ENCODE measurements at places on chromosomes 5 and 9.

DNA sequence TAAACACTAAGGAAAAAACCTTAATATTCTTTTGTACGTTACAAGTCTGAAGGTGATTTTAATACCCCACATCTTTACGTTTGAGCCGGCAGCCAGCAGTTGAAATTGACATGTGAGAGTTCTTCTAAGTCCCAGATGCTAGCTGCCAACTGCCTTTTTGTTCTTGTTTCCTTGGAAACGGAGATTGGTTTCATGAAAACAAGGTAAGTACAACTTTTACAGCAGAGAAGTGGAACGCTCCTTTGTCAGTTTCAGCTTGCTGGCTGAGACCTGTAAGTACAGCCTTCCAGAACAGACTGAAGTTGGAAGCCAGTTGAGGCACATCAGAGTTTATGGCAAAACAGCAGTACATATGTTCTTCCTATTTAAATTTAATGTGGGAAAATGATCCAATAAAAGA, 1018.4 kb upstream of the ARRDC3 start:
- DNase-seq: no peak

DNA sequence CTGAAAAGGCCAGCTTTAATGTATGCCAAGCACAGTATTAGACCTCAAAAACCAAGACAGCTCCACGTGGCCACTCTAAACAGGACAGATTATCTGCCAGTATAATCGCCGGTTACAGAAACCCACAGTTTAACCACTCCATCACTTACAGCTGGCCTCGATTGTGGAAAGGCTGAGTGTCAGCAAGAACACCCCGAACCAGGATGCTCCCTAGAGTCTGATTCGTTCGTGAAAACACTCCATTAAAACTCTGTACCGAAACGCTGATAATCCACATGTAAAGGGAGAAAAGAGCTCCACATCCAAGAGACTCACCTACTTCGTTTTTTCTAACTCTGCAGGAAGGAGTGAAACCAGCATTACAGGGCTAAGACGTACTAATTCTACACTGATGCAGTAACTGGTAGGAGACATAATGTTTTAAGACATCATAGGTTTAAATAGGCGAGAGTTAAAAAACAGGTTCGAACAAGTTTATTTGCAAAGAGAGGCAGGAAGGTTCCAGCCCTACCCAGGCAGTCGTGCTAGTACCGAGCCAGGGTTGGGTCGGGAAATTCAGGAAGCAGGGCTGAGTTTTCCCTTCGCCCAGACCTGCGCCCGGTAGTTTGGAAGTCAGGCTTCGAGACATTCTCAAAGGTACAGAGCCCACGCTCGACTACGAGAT, 949 bp downstream of the SERINC5 start:
- DNase-seq: no peak

DNA sequence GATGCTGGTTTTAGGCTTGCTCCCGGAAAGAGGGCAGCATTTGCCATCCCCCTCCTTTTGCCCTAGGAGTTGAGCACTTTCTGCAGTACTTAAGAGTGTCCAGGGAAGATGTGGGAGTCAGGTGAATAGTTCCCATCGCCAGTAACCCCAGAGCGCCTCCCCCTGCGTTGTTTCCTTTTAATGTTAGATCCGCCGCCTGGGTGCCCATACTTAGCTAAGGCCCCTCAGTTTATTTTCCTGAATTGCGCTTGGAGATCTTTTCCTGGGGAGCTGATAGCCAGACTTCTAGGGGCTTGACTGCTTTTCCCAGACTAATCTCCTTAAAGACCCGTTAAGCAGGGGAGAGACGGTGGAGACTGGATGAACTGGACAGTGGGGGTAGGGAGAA, 377 bp upstream of the PCDHAC2 start:
- DNase-seq: no peak

DNA sequence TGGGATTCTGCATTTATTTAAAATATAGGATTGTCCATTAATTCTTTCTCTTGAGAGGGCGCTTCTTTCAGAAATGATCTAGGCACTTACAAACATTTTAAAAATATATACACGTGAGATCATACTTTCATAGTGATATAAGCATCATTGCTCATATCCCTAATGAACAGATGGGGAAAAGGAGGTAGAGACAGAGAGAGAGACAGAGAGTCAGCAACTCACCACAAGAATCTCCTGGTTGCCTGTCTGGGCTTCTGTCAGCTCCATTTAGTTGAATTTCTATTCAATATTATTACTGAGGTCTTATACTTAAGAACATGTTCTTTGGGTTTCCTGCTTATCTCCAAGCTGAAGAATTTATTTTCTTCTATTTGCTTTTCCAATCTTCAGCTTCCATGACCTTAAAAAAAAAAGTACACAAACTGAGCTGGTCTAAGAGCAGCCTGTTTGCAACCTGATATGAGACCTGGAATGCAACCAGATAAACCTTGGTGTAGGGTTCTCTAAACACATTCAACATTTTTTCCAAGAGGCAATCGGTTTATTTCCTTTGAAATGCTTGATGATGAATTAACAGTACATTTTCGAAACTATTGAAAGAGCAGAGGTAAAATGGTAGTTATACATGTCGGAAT, 51.6 kb upstream of the LIFR start:
- DNase-seq: no peak

- no peak for DNase-seq
Observed at GRCh38 chr9:86022687-86023266, 76.6 kb downstream of the GOLM1 start.

DNA sequence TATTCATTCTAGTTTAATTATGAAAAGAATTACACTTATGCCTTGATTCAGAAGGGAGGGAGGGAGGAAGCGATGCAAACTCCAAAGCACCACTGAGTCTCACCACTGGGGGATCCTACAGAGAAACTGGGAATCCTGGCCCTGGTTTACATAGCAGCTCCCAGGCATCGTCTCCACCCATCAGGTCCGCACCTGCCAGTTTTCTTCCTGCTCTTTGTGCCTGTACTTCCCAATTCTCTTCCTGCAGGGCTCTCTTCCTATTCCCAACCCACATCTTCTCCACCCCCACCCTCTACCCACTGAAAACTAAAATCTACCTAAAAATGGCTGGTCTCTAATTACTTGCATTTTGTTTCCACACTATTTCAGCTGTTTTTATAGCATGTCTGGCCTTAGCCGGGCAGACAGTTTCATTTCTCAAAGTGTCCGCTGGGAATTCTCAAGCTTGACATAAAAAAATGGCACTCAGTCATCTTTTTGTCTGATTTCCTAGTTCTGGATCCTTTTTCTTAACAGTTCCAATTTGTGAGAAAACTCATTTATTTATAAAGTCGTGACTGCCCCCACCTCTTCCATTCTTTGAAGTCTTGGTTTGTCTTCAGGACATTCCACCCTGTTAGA, 1.6 kb upstream of the TNIP1 start:
- DNase-seq: no peak

DNA sequence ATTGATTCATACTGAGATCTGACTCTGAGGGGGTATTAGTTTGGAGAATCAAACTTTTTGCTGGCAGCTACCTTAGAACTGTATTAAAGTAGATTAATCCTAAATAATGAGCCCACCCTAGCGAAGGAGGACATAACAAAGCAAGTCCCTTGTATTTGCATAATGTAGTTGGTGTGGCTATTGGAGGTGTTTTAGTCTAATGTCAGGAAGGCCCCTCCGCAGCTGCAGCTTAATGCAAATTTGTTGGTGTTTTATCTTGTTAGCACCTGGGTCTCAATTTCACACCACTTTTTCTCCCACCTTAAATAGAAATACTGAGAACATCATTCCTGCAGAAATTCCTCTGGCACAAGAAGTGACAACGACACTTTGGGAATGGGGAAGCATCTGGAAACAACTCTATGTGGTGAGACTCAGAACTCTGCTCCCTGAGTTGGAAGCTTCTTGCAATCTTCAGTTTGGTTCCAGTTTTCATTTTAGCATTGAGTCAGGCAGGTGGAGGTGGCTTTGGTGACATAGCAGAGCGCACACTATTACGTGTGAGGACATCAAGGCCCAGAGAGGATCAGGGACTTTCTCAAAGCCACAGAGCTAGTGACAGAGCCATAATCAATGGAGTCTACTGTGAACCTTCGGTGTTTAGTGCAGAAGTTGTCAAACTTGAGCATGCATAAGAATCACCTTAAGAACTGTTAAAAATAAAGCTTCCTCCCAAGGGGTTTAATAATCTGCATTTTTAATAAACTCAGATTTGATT, 33.9 kb downstream of the DOCK2 start:
- no peak for DNase-seq

GRCh38 chr9:80062567-80062966, 490.8 kb downstream of the TLE4 start:
- no peak for DNase-seq

- no peak for DNase-seq
Observed at GRCh38 chr9:16344343-16344742, 526.1 kb downstream of the BNC2 start.

- DNase-seq: no peak
Observed at GRCh38 chr5:122879076-122879475, 33.7 kb downstream of the SNX24 start.
